ENCODE measurements at places on chromosomes 7 and 10.
A peak's percentile ranks its signal among the peaks of the same experiment; 100 is the strongest.

- DNase-seq: peak; percentile 38
Measured at GRCh38 chr10:122911889-122912484, 1.6 kb downstream of the FAM24A start.

DNA sequence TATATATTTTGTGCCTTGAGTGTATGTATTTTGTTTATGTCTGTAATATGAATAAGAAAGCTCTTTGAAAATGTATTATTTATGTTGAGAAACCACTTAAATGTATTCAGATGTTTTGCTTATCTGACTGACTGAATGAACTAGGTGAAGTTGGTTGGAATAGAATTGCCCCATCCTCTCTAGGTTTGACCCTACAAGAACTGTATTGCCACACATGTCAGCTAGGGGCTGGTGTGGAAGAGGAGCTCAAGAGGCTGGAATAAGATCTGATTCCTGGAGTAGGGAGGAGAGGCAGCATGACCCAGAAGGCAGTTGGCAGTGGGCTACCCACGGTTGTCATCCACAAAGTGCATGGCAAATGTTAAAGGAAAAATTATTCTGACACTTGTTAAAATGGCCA lies 9.1 kb downstream of the SSMEM1 start:
- DNase-seq: no peak

GRCh38 chr10:123429706-123430221 lies 236.4 kb upstream of the GPR26 start:
- DNase-seq: no peak

GRCh38 chr10:9766762-9767161 lies 1250.9 kb upstream of the CELF2 start:
- DNase-seq: no peak

DNA sequence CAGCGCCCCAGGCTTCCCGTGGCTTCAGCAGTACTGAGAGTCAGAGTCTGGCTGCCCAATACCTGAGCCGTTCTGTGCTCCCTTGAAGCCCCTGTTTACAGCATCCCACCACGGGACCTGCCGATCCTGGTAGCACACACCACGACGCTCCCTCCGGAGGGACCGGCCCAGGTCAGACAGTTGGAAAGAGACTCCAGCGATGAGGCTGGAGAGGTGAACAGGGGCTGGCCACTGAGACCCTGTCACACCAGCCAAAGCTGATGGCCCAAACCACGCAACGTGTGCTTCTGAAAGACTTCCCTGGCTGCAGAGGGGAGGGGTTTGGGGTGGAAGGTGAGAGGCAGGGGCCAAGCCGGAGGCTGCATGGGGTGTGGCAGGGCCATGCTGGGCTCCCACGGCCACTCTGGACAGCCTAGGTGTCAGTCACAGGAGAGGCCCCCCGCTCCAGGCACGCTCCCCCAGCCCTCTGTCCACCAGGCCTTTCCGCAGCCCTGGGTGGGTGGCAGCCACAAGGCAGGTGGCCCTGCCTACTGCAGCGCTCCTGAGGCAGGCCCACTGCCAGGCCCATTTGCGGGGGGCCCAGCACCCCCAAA lies 140.2 kb upstream of the CHST15 start:
- DNase-seq: no peak

- DNase-seq: peak; percentile 5
Measured at GRCh38 chr10:24360282-24361127, 151.6 kb downstream of the KIAA1217 start.

- no peak for DNase-seq
Measured at GRCh38 chr10:101867931-101868330, 24.3 kb upstream of the KCNIP2 start.

GRCh38 chr7:19932549-19933249 lies 159.3 kb upstream of the TMEM196 start:
- no peak for DNase-seq

DNA sequence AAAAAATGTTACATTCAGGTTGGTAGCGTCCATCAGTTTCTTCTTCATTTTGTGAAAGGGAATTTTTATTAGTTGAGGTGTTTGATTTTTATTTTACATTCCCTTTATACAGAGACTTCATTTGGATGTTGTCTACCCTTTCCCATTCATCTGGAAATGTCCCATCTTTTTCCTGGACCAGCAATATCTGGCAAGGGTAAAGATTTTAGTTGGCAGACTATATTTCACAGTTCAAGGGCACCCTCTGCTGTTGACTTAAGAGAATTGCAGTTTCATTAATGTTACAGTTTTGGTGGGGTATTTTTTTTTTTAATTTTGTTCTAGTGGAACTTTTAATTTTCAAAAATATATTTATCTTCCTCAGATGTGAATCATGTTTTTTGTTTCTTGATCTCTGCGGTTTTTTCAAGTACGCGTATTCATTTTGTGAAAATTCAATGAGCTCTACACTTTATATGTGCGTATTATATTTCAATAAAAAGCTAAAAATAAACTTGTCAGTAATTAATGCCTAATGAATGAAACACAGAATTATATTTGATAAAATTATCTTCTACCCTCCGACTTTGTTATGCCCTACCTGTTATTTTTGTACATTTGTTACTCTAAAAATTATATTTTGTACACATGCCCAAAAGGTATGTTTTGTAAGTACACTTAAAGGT lies 97.9 kb upstream of the KLF14 start:
- DNase-seq: peak; percentile 35

DNA sequence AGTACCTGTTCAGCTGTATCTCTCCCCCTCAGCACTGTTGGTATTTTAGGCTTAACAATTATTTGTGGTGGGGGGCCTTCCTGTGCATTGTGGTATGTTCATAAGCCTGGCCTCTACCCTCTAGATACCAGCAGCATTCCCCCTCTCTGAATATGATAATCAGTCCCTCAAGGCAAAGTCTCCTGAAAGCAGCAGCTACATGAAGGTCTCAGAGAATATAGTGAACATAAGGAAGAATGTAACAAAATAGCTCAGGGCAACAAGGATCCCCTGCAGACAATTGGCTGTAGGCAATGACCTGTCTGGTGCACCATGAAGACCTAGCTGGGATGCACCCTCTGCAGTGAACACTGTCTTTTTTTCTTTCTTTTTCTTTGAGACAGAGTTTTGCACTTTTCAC lies 86.4 kb downstream of the CTBP2 start:
- DNase-seq: no peak

- DNase-seq: no peak
Measured at GRCh38 chr10:30037620-30038336, 21.6 kb downstream of the JCAD start.

DNA sequence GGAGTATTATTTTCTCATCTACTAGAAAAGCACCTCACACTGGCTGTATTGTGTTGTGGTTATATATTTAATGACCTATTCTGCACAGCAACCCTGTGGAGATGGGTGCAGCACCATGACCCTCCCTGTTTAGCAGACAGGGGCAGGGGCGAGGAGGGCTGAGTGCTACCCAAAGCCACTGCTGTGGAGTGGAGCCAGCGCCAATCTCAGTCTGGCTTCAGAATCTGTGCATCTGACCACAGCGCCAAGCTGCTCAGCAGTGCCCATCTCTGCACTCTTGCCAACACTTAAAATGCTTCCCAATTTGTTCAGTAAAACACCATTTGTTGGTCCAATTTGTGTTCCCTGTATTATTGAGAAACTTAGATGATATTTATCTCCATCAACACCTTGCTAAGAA lies 239.1 kb downstream of the ZMYND11 start:
- DNase-seq: no peak
